Neural crest cell (in vitro differentiated cells): ENCODE measurements at places on chromosomes 5 and 9. TPM values are rescaled to one million over a fixed set of nuclear protein-coding genes. Genes with fewer than 3 reads are reported as not detected.

DNA sequence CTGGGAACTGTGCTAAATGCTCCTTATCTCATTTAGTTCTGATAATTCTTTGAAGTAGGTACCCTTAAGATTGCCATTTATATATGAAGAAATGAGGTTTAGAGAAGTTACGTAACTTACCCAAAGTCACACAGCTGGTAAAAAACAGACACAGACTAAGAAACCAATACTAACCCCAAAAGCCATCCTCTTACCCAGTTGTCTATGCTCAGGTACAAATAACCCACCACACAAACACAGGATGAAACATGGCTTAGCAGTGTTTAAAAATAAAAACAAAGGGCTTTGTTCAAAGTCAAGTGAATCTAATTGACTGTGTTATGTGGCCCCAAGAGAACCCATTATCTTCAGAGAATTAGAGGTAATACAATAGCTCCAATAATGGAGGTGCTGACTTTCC, 37.0 kb upstream of the IL7R start:
- DNase-seq, result no peak

DNA sequence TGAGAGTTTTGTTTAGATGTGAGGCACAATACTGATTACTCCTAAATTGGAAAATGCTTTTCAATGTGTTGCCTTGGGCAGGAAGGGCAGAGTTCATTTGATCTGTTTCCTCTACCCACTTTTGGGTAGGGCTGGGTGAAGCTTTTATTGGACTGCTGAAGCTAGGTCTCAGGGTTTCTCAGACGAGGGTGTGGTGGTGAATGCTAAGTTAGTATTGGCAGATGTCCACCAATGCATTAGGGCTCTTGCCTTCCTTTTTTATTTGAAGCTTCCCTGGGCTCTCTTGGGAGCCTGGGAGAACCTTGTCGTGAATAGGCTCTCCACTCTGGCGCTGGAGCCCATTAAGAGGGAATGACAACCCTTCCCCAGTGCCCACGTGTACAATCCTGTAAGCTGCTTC, 23.1 kb downstream of the SPTAN1 start:
- no peak for DNase-seq

GRCh38 chr5:171597946-171598640, 178.6 kb downstream of the FGF18 start:
- DNase-seq, result no peak

GRCh38 chr9:136791516-136792276, 552 bp downstream of the TMEM141 start:
- peak; percentile 53 for DNase-seq

Gene GFRA3
- 8.5 and 9.7 TPM in 2 replicates for total RNA-seq

Gene TRAPPC13
- total RNA-seq, result 21.7 and 24.9 TPM in 2 replicates

Gene RARS1
- 82.1 and 87.6 TPM in 2 replicates for total RNA-seq

DNA sequence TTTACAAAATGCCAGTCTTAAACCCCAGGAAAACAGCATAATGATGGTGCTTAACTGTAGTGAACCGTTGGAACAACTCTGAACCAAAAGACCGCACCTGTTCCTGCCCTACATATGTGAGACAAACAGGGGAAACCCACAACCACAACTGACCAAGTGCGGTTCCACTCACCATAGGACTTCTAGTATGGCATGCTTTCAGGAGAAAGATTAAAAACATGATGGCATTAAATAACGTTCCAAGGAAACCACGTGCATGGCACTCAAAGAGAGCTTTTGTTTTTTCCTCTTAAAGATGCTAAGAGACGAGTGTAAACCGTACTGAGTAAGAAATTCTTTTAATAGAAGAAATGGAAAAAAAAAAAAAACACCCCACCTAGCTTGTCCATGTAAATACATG, 119.8 kb downstream of the SSBP2 start:
- DNase-seq, result no peak

DNA sequence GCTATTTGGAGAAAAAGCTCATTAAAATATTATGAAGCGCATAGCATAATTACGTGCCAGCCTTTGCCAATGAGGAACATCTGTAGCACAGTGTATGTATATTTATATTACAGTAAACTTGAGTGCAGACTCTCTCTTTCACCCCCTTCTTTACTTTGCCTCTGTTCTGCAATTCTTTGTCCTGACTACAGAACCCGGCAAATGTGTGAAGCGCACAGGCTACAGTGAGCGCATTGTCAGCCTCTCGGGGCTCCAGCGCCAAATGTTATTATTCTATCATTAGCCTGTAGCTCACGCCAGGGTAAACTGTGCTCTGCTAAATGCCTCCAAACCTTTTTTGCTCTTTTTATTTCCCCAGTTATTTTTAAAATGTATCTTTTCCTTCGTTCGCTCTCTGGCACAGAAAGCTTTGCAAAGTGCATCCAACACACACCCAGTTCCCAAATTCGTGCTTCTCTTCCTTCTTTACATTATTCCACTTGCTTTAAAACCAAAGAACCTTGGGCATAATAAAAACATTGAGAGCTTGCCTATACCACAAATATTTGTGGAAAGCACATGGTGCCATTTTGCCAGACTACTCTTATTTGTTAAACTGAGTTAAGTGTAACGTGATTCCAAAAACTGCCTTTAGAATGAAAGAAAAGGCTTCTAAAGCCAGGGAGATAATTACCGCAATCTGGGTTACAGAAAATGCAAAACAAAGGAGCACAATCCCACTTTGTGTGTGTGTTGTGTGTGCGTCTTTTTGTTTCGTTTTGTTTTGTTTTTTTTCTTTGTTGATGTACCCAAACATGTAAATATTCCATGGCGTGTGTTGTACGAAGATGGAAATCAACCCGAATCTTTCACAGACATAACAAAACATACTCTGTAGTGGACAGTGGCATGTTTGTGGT, 164.1 kb upstream of the MPDZ start:
- no peak for DNase-seq

DNA sequence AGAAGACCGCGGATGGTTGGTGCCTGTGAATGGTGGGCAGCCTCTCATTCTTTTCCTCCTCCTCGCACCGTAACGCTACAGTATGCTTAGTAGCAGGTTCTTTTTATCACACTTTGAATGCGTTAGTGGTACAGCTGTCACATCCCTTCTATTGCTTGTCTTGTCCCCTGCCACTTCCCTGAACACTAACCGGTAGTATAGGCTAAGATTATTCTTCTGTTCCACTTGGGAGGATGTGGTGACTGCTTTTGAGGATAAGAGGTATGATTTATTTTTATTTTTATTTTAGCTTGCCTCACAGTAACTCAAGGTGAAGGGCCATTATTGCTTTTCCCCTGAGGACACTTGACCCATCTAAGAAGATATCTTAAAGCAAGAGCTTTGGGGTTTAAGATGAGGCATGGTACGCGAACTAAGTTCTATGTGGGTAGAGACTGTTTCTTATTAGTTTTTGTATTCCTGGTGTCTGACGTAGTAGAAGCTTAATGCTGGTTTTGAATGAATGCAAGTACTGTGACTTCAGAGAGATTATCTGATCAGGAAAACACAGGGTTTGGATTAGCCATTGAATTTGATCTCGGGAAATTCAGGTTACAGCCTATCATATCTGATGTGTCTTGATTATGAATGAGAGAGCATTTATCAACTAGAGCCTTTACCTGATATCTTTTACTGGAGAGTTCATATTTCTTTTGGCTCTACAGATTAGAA, 951 bp downstream of the UNC13B start:
- no peak for DNase-seq

Gene SPINK9
- not detected in 2 replicates for total RNA-seq

- DNase-seq, result no peak
Observed at GRCh38 chr9:109409773-109410397, 88.2 kb downstream of the PTPN3 start.

Gene BTF3
- total RNA-seq, result 589 and 641 TPM in 2 replicates

Gene NMRK1
- 1.2 and 2.3 TPM in 2 replicates for total RNA-seq

DNA sequence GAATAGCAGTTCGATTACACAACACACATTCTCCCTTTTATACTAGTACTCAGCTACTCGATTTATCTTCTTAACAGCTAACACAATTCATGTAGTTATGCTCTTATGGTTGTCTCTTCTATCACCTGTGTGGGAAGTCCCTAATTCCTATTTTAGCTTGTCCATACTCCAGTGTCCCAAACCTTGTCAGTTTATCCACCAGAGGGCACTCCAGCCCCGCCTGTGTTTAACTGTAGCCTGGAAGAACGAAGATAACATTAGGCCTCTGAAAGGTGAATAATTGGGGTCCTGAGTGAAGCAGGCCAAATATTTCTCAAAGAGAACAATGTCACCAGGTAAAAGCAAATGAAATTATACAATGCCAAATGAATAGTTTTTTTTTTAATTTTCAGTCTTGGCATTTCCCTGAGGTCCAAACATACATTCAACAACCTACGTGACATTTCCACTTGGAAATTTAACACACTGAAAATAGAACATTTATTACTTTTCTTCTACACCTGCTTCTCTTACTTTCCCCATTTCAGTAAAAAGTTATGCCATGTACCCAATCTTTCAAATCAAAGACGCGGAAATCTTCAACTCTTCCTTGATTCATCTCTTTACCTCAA, 560.7 kb downstream of the HTR1A start:
- DNase-seq, result peak; percentile 72

DNA sequence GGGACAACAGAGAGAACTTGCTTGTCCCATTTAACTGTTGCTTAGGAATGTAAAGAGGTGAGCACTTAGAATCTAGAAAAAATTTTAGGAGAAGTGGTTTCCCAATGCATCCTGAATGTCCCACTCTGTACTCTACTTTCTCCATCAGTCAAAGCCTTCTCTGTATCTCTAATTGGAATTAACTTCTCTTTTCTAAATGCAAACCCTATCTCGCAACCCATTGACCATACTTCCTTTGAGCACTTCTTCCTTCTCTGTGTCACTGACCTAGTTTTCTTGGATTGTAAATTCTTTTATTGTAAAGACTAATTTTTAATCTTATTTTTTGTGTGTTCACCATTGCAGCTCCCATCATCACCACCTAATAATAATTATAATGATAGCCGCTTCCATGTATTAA, 33.3 kb downstream of the ADRB2 start:
- DNase-seq, result no peak

DNA sequence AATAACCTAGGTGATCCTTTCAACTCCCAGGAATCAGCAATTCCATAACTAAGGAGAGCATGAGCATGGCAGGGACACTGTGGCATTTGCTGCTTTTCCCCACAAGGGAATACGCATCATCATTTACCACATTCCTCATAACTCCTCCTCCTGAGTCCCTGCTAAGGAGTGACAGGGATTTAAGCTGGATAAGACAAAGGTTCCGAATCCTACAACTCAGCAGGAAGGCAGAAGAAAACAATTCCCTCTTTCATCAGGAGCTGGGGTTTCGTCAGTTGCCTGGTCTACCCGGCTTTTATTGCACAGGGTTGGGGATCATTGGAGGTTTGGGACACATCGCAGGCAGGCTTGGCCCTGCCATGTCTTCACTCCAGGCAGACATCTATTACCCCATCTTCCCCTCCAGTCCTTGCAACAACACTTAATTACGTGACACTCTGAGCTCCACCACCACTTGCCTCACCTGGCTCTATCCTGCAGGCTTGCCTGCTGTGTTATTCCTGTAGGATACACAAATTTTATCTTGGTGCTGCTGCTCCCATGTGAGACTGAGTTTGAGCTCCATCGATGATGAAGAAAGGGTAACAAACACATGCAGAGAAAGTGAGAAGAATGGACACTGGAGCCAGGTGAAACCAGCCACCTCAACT, 563.0 kb upstream of the KLF4 start:
- DNase-seq, result no peak

GRCh38 chr9:98870782-98871557, 63.5 kb downstream of the GALNT12 start:
- DNase-seq, result no peak

- DNase-seq, result no peak
Observed at GRCh38 chr9:37938121-37938891, 34.4 kb upstream of the SLC25A51 start.

Gene ALDH1A1
- 0.14 TPM in 2 replicates for total RNA-seq

Gene RPL35
- 1,588 and 1,675 TPM in 2 replicates for total RNA-seq

DNA sequence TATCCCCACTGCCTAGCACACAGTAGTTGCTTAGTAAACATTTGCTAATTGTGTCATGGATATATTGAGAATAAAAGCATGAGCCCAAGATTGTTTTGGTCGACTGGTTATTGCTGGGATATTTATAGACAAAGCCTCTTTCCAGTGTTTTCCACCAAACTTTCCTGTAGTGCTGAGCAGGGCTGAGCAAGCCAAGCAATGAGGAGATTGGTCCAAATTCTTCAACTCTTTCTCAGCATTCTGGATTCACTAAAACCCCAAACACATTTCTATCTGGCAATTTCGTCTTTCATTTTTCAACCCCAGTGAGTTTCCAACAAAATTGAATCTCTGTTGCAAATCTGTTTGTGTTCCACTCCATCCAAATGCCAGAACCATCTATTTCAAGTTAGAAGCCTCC, 31.9 kb upstream of the TARS1 start:
- DNase-seq, result no peak

- DNase-seq, result no peak
Observed at GRCh38 chr5:140236891-140237598, 62.1 kb downstream of the CYSTM1 start.

- DNase-seq, result no peak
Observed at GRCh38 chr5:64161420-64161819, 4.2 kb upstream of the RNF180 start.

GRCh38 chr5:172700365-172701290, 59.6 kb downstream of the NEURL1B start:
- no peak for DNase-seq

GRCh38 chr5:163567811-163568210, 62.4 kb downstream of the MAT2B start:
- no peak for DNase-seq
